ENCODE measurements at places on chromosomes 13 and 19. TPM values are rescaled to one million over a fixed set of nuclear protein-coding genes. Genes with fewer than 3 reads are reported as not detected.

DNA sequence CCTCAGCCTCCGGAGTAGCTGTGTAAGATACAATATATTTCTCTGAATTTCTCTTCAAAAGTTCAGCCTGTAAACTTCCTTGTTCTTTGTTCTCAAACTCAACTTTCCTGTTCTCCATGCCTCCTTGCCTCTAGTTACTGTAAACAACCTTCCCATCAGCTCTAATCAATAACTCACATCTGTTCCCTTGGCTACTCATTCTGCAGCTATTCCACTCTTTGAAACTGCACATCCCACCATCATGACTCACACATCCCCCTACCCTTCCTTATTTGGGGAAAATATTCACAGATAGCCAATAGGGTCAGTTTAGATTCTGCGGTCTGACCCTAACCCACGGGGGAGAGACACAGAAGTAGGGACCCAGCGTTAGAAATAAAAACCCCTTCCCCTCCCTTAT is 2.0 kb downstream of the ZNF562 start:
- DNase-seq = no peak

DNA sequence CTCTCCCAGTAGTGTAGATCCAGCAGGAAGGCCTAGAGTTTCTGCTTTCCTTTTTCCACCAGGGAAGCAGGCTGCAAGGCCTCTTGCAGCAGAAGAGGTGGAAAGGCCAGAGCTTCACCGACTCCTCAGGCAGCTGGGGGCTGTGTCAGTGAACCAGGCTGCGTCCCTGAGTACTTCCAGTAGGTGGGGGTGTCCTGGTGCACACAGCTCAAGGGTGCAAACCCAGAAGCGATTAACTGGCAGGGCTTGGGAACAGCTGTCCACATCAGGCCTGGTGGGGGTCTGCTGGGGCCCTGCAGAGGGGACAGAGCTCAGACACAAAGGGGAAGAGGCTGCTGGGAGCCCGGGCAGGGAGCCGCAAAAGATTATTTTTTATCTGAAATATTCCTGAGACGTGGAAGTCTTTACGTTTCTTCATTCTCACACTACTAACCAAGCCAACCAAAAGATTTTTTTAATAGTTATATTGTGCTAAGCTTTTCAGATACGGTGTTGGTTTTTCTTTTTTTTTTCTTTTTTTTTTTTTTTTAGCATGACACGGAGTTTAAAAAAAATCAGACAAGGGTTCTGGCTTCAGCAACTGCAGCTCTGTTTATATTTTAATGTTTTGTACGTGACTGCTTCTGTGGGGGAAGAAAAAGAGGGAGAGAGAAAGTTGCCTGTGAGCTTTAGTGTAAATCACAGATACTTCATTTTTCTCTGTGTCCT is 11.0 kb downstream of the TSHZ3 start:
- DNase-seq = no peak

The CYP2A7 gene
- total RNA-seq = not detected

DNA sequence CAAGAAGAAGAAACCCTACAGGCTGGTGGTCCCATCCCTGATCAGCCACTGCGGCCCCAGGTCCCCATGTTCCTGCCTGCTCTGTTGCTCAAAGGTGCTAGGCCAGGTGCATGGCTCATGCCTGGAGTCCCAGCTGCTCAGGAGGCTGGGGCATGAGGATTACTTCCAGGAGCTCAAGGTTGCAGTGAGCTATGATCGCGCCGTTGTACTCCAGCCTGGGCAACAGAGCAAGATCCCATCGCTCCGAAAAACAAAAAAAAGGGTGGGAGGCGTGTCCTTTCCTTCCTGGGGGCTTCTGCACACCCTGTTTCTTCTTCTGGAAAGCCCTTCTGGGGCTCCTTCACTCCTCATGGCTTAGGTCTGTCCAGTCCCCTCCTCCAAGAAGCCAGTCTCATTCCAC is 11.9 kb upstream of the TINCR start:
- DNase-seq = no peak

The FLT1 gene
- total RNA-seq = 9.8 TPM

The NUFIP1 gene
- total RNA-seq = 6.9 TPM

DNA sequence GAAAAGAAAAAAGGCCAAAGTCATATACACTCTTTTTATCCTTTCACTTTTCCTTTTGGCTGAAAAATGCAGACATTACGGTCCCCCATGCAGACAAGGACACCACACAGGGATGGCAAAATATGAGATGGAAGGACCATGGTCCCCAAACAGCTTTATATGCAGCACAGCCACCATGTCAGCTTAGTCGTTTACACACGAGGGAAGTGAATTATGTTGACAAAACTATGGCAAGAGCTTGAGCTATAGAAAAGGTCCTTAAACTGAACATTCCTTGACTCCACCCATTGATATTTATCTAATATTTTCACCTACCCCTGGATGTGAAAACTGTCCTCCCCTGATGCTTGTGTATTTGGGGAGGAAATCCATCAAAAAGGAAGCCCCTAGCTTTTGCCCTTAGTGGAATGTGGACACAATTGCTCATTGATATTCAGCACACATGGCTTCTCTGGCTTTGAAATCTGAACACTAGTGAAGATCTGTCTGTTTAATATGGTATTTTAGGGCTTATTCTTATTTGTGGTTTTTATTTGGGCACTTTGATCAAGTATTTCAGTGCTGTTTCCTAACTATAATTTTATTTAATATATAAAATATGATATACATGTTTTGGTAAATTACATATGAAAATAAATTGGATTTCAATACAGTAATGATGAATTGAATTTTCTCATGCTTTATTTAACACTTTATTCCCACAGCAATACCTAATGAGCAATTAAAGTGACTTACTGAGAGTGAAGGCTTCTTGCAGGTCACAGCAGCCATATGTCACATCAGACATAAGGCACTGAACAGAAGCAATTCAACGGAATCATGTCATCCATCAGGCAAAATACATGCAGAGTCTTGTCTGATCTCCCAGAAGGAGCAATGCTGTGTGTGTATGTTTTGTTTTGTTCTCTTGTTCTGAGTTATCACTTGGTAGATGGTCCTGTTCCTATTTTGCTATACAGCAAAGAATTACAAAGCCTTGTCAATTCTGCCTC is 6.8 kb upstream of the GTF2F2 start:
- DNase-seq = no peak

The MYH14 gene
- 0.82 TPM for total RNA-seq

- DNase-seq = no peak
These were observed 293.3 kb downstream of the ZNF536 start for GRCh38 chr19:30665449-30665848.

DNA sequence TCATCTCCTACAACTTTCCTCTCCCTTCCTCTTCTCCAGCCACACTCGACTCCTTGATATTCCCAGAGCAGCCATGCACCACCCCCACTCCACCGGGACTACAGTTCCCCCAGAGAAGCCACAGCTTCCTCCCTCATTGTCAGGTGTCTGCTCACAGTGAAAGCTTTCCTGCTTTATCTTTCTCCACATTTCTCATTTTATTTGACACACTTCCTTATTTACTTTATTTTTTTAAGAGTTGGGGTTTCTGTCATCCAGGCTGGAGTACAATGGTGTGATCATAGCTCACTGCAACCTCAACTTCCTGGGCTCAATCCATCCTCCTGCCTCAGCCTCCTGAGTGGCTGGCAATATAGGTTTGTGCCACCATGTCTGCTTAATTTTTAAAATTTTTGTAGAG is 464.6 kb downstream of the MYO16 start:
- DNase-seq = no peak

The CDX2 gene
- total RNA-seq = not detected

GRCh38 chr13:51113969-51114368 is 2.9 kb upstream of the C13orf42 start:
- no peak for DNase-seq

DNA sequence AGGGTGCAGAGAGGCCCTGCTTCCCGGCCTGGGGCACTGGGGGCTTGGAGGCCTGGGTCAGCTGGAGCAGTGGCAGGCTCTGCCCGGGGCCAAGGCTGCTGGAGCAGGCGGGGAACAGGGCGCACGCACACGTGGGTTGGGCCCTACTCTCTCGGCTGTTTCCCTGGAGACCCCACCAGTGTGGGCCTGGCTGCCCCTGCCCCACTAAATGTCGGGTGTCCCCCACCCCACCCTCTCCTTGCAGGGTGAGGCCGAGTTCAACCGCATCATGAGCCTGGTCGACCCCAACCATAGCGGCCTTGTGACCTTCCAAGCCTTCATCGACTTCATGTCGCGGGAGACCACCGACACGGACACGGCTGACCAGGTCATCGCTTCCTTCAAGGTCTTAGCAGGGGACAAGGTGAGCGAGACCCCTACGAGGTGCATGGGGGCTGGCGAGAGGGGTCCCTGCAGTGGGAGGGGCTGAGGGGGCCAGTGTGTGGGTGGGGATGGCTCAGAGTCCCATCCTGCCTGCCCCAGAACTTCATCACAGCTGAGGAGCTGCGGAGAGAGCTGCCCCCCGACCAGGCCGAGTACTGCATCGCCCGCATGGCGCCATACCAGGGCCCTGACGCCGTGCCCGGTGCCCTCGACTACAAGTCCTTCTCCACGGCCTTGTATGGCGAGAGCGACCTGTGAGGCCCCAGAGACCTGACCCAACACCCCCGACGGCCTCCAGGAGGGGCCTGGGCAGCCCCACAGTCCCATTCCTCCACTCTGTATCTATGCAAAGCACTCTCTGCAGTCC is 15.3 kb downstream of the CAPN12 start:
- DNase-seq = no peak

GRCh38 chr13:113770937-113771336 is 11.9 kb downstream of the TMEM255B start:
- no peak for DNase-seq

GRCh38 chr19:22622901-22623840 is 11.0 kb upstream of the ZNF492 start:
- DNase-seq = peak; percentile 46

The ZNF829 gene
- total RNA-seq = 9.4 TPM

DNA sequence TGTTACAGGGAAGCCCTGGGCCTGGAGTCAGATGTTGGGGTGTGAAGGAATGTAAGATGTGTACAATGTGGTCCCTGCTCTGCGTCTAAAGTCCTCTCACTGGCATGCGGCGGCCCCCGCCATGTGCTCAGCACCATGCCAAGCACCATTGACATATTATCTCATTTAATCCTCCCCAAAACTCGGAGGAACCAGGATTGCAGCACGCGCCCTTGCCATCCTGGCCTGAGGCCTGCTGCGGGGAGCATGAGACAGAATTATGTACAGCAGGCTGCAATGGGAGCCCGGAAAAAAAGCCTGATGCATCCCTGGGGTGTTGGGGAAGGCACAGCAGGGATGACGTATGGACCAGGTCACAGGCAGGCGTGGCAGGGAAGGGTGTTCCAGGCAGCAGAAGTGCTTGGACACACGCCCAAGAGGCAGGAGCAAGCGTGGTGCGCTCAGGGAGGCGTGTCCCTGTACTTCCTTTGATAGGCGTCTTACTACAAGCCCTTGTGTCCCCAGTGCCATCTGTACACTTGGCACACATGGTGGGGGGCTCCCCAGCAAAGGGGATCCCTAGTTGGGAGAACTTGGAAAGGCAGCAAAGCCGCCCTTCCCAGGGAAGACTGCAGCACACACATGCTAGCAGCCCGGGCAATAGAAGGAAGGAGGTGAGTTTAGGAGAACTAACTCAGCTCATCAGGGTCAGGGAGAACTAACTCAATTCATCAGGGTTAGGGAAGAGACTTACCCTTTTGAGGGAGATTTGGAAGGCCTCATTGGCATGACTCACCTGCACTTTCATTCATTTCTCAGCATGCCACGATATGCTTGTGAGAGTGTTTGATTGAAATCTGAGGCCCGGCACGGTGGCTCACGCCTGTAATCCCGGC is 3.4 kb downstream of the EVI5L start:
- no peak for DNase-seq

GRCh38 chr13:21913010-21913409 is 242.1 kb downstream of the FGF9 start:
- no peak for DNase-seq

- DNase-seq = no peak
These were observed 7.2 kb upstream of the SLC35E1 start for GRCh38 chr19:16579381-16579780.

The STXBP2 gene
- 2.4 TPM for total RNA-seq

DNA sequence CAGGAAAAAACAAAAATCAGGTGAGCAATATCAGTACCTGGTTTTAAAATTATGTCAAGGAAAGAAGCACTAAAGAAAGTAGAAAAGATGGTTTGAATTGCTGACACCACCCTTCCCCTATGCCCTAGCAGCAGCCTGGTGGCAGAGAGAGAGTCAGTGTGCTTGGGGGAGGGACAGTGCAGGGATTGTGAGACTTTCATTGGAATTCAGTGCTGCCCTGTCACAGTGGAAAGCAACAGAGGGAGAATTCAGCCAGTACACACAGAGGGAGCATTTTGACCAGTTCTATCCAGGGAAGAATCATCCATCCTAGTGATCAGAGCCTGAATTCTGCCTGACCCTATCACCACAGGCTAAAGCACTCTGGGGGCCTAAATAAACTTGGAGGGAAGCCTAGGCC is 222.4 kb upstream of the PCDH17 start:
- no peak for DNase-seq

The GSK3A gene
- 16.3 TPM for total RNA-seq

GRCh38 chr19:29384656-29385055 is 141.1 kb upstream of the VSTM2B start:
- no peak for DNase-seq
